ENCODE measurements at places on chromosomes 7 and 10.

DNA sequence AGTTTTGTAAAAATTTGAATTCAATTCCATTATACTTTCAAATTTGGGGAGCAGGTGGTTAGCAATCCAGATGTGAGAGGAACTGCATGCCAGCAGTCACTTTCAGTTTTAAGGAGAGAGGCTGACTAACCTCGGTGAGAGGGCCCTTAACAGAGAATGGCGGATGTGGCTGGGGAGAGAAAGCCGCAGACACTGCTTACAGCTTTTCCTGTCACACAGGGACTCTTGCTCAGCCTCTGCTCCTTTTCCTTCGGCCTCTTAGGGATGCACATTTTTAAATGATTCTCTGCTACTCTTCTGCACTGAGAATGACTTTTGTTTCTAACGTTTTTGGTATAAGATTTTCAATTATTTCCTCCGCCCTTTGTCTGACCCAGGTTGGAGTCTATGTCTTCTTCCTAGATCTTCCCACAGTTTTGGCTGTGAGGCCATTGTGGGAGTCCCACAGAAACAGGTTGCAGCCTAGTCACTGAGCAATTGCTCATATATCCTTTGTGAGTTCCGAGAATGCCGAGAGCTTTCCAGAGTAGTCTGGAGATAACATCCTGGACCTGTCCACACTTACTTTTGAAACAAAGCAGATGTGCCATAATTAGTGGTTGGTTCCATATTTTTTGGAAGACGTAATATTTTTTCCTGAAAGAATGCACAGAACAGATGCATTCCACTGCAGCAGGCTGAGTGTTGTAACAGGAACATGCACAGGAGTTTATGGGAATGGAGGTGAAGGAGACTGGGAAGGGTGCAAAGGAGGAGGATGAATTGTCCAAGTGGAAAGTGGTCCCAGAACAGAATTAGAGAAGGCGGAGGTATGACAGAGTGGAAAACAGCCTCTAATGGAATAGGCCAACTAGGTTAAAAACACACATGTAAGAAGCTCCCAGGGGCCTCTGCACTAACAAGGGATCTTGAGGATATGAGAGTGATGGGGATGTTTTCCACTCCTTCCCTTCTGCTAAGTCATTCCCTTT is 168.0 kb upstream of the ZNF32 start:
- peak; percentile 93 for DNase-seq

- no peak for DNase-seq
These were observed 43.4 kb upstream of the PRSS58 start for GRCh38 chr7:142301299-142301698.

GRCh38 chr10:83585686-83586085 is 553.6 kb upstream of the GHITM start:
- DNase-seq: no peak

DNA sequence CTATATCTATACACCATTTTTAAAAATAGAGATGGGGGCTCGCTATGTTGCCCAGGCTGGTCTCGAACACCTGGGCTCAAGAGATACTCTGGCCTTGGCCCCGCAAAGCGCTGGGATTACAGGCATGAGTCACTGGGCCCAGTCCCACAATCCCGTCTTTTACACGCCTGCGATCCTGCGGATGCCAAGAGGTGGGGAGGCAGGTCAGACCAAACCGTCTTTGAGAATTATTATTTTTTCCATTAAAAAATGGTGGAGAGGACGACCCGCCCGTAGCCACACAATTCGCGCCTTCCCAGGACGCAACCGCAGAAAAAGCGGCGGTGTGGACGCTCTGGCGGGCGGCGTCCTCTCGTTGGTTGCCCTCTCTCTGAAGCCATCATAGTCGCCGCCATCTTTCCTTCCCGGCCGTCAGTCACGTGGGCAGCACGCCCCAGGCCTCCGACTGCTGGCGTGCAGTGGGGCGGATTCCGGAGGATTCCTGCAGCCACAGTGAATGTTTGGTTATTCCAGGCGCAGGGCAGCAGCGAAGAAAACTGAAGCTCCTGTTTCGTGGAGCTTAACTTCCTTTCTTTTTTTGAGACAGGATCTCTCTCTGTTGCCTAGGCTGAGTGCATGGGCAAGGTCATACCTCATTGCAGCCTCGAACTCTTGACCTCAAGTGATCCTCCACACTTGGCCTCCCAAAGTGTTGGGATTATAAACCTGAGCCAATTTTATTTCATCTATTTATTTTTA is 9.9 kb upstream of the EPHB4 start:
- peak; percentile 88 for DNase-seq

DNA sequence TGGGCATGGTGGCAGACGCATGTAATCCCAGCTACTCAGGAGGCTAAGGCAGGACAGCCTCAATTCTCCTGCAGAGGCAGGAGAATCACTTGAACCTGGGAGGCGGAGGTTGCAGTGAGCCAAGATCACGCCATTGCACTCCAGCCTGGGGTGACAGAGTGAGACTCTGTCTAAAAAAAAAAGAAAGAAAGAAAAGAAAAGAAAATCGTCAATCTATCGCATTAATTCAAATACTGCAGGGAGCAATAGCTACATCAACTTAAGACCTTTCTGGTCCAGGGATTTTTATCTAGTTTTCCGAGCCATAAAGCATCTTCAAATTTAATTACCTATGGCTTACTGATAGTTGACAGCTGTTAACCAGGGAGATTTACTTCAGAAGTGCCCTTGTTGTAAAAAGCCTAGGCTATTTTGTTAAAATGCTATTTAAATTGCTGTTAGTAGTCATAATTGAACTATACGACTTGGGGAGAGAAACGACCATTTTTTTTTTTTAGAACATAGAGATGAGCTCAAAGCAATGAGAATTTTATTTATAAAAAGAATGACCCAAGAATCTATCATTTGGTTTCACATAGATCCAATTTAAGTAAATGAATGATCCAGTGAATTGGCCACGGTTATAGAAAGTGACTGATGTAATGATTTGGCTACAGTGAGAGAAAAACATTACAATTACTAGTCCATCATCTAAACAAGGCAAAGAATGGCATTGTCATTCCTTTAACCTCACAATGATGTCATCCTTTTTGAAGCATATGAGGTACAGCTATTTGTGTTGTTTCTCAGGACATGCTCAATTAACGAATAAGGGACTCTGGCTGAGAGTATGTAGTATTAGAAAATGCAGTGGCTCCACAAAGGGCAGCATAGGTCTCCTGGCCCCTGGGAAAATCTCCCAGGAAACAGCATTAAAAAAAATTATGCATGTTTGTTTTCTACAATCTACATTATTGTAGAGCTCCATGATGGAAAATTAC is 85.3 kb downstream of the SEMA3C start:
- peak; percentile 93 for DNase-seq

DNA sequence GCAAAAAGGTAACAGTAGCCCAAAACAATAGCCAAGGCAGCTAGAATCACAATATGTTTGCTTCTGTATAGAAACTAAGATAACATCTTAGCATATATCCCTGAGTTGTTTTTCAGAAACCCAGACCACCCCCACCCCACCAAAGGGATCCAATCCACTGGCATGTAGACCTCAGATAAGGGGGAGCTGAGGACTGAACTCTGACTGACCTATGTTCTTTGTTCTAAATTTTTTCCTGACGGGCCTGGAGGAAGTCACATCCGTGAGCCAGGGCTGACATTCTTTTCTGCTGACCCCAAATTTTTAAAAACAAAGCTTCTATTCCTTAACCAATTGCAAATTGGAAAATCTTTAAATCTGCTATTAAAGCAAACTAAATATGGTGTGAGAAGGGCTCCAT is 493.9 kb upstream of the IGFBP3 start:
- DNase-seq: peak; percentile 54

GRCh38 chr7:42090056-42090455 is 147.0 kb downstream of the GLI3 start:
- DNase-seq: no peak

DNA sequence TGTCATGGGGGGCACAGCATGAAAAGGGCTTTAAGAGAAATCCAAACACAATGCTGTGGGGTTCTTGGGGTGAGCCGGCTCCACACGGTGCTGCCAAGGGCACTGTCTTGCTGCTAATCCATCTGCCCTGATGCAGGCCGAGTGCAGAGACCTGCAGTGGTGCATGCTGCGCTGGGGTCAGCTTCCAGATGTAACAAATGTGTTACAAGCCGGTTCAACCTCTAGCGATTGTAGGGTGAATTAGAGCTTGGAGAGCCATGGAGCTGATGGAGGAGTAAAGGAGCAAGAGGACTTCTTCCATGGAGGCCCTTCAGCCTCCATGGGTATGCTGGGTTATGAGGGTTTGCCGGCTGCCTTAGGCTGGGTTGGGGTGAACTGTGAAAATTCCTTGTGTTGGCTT is 402.3 kb downstream of the TYW1 start:
- no peak for DNase-seq

DNA sequence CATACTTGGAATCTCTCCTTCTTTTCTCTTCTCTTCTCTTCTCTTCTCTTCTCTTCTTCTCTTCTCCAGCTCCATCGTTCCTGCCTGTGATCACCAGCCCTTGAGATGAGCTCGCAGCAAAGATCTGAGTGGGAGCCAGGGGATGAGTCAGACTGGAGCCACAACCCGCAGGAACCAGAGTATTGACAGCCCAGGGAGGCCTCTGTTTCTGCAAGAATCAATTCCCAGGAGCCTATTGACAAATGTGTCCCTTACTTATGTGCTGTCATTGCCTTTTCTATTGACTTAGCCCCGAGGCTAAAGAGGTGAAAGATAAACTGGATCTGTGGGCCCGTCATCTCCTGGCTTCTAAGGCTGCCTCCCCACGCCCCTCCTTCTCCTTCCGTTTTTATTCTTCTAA is 13.1 kb upstream of the HABP2 start:
- DNase-seq: peak; percentile 19

GRCh38 chr10:95260909-95261552 is 29.8 kb downstream of the PDLIM1 start:
- DNase-seq: peak; percentile 84
